SJSA1 (cell line): ENCODE measurements at places on chromosomes 2 and 18. TPM values are rescaled to one million over a fixed set of nuclear protein-coding genes. Genes with fewer than 3 reads are reported as not detected.

DNA sequence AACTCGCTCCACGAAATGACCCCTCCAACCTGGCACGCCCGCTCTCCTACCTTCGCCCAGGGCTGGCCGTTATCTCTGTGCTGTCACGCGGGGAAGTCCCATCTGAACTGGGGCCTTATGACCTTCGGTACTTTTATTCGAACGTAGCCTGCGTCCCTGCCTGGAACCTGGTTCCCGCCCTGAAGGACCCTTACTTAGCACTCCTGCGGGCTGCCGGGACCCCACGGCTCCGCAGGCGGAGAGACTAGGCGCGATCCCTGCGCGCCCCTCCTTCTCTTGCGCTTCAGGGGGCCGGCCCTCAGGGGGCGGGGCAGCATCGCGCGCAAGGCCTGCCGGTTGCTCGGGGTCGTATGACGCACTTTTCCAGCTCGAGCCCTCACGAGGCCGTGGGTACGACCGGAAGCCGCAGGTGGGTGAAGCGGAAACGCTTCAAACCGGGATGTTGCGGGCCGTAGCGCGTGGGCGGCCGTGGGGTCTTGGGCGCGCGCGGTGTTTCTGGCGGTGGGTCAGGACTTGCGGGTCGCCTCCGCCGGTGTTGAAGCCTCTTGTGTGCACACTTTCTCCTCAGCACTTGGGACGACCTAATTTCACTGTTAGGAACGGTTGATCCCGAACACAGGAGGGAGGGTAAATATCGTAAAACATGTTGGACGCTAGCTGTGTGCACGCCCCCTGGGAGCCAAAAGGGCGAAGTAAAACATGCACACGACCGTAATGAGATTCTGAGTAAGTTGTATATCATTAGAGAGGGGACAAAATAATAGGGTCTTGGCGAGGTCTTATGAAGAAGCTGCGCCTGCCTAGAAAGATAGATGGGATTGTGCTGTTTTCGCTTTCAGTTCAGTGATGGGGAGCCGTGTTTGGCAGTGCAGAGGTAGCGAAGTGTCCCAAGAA is at the start of the genes LIPT1 and TSGA10:
Gene LIPT1 (plus strand): TSS at position 325 of the 894 bp plus-strand sequence. CDS start 6,991 bp downstream, outside the sequence.
Gene TSGA10 (minus strand): TSS at position 300 of the 894 bp plus-strand sequence. CDS start 45,503 bp downstream, outside the sequence.
- peak; percentile 85 for DNase-seq

Gene MRO
- 0.03 TPM in 1 of 2 replicates, not detected in the other for total RNA-seq

DNA sequence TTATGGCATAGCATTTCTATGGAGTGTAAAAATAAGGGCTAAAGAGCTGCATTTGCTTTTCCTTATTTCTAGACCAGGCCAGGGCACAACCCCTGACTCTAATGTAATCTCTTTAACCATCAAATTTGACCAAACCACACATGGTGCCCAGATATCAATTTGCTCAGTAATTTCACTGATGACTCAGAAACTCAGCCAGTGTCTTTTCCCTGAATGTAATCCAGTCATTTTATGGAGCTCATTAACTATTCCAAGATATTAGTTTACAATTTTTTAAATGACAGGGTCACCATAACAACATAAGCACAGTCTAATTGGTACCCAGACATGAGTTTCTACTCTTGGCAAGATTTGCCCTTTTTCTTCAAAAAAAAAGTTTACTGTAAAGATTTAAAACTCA is 270.8 kb upstream of the AGAP1 start:
- DNase-seq, result no peak

DNA sequence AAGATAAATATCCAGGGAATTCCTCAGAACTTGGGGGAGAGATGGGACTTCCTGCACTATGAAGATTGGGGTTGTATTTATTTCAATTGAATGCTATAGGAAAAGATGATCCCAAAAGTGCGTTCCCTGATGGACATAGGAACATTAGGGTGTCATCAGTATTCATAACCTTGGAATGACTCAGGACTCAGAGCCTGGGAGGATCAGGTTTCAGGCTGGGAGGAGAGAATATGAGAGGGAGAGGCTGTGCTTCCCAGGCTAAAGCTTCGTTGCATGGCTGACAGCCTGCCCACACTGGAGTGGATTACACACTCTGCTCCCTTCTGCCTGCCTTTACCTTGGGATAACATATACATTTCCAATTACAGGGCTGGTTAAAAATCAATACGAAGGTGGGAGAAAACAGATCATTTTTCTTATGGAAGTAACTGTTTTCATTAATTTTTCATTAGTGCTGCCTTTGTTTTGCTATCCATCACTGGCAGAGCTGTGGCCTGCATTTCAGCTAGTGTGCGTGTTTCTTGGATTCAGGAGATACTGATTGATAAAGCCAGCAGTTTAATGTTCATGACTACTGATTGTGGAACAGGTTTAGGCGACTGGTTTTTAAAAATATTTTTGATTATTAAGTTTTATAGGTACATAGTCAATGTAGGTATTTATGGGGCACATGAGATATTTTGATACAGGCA is 118.7 kb downstream of the KCTD1 start:
- DNase-seq, result no peak

DNA sequence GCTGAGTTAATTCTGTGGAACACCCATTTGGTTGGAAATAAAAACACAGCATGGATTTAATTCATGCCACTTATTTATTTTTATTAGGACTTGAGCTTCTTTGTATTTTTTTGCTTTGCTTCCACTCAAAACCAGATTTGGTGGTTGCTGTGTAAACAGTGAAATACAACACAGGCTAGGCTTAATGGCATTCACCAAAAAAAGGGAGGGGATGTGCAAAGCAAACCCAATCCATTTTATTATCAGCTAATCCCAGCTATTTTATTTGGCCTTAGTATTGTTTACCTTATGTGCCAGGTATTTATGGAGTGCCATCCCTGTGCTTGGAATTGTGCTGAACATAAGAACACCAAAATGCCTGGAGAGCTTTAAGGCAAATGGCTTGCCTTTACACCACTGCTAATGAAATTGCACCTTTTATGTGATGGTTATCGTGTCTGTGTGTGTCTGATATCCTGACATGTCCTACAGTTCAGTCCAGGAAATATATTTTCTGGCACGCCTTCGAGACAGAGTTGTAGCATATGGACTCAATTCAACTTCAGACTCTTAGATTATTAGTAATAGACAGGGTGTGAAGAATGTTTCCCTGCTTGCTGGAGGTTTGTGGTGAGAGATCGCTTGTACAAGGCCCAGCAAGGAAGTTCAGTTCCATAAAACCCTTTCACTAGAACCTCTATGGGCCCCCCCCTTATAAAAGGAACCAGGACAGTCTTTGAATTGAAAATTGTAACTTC is 99.6 kb downstream of the PRPF40A start:
- DNase-seq, result no peak

GRCh38 chr18:6745504-6746031 is 16.1 kb downstream of the ARHGAP28 start:
- no peak for DNase-seq

Gene TPO
- not detected in 2 replicates for total RNA-seq

Gene UGT1A8
- not detected in 2 replicates for total RNA-seq

GRCh38 chr2:237575869-237576862 is 9.8 kb downstream of the PRLH start:
- DNase-seq, result no peak

Gene POTEC
- total RNA-seq, result not detected in 2 replicates

Gene ARID5A
- total RNA-seq, result 6.3 and 9.7 TPM in 2 replicates

DNA sequence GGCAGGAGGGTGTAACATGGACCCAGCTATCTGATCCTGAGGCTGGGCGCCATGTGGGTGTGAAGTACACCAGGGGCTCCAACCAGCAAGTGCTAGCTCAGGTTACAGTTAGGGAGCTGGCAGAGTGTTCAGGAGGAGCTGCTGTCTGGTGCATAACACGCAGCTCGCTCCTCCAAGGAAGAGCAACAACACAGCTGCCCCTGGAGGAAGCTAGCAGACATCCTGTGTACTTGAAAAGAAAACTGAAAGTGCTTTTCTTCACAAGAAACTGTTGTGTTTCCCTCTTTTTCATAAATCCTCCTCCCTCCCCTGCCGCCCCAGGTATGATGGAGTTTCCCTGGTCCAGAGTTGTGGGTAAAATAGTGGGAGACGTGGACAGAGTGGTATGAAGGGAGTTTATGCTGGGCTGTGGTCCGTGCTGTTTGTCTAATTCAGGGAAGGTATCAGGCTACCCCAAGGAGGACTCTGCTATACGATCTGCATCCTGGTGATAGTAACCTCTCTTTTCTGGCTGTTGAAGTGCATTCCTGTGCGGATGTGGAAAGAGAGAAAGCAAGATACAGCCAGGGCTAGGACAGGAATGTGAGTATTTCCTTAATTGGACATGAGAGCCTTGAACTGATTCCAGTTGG is 6.1 kb upstream of the LBH start:
- peak; percentile 61 for DNase-seq

DNA sequence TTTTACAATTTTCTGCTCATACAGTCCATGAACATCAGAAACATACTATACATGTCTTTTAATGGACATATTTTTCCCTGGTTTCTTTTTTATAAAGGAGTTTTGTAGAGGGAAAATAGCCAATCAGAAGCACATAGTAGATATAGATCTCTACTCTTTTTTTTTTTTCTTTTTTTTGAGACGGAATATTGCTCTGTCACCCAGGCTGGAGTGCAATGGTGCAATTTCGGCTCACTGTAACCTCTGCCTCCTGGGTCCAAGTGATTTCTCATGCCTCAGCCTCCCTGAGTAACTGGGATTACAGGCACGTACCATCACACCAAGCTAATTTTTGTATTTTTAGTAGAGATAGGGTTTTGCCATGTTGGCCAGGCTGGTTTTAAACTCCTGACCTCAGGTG is 83.2 kb upstream of the MGAT5 start:
- no peak for DNase-seq

- DNase-seq, result no peak
These were observed 174.8 kb downstream of the EN1 start for GRCh38 chr2:118672571-118673158.

DNA sequence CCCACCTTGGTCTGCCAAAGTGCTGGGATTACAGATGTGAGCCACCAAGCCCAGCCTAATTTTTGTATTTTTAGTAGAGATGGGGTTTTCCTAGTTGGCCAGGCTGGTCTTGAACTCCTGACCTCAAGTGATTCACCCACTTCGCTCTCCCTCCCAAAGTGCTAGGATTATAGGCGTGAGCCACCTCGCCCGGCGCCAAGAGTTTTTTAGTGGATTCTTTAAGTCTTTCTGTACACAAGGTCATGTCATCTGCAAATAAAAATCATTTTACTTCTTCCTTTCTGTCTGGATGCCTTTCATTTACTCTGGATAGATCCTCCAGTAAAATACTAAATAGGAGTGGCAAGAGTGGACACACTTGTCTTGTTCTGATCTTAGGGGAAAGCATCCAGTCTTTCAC is 61.7 kb downstream of the KCMF1 start:
- DNase-seq, result no peak

DNA sequence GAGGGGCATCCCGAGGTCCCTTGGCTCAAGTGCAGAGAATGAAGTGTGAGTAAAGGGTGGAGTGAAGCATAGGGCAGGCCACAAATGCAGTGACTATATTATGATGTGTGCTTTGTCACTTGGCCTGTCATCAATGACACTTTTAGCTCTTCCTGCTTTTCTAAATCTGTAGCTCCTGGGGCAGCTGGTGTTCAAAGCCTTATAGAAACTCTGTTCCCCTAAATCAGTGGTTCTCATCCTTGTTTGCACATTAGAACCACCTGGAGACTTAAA is 135.6 kb upstream of the LGALSL start:
- no peak for DNase-seq

GRCh38 chr2:227022608-227023007 is 141.4 kb downstream of the COL4A4 start:
- DNase-seq, result no peak

Gene SERPINB2
- 0.74 TPM in 1 of 2 replicates, not detected in the other for total RNA-seq

Gene DYSF
- total RNA-seq, result 12.1 and 17.2 TPM in 2 replicates

GRCh38 chr2:191244350-191244749 is 854 bp upstream of the MYO1B start:
- DNase-seq, result no peak

GRCh38 chr2:208386541-208386940 is 20.1 kb upstream of the PTH2R start:
- no peak for DNase-seq

DNA sequence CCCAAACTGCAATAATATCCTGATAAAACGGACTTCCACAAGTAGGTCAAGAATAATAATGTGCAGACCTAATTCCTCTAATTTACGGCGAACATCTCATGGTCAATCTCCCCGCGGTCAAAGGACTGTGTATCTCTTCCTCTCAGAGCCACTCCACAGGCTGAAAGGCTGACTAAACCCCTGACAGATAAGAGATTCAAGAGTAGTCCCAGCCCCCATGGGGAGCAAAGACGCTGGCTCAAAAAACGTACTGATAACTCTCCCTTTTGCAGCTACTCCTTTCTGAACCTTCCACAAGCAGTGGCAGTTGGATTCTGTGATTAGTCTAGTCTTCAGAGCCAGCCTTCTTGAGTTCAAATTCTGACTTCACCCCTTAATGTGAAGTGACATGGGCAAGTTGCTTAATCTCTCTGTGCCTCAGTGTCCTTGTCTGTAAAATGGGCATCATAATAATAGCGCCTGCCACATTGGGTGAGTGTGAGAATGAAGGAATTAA is 19.7 kb upstream of the IL18R1 start:
- no peak for DNase-seq

DNA sequence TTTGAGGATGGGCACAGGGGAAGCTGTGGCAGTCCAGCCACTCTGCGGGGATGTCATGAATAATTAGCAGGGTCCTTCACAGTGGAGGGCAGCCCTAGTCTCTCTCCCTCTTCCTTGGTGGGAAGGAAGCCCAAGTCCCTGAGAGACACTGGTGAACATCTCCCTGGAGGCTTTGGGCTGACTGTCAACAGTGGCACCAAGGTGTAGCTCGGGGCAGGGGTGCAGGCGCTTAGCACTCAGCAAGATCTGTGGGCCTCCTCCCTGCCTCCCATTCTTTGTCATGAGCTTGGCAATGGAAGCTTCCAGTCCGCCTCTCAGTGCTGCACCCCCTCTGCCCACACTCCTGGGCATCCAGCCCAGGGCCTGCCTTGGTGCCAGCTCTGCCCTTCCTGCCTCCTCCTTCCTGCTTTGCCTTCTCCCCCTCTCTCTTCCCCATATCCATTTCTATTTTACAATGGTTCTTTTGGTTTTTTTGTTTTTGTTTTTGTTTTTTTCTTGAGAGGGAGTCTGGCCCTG is 59.4 kb downstream of the STEAP3 start:
- no peak for DNase-seq

Gene DSC2
- total RNA-seq, result 1.3 and 1.6 TPM in 2 replicates

GRCh38 chr18:32714571-32715148 is 58.2 kb downstream of the KLHL14 start:
- DNase-seq, result no peak

Gene CD8B
- total RNA-seq, result not detected in 2 replicates

- DNase-seq, result peak; percentile 93
These were observed 134.8 kb upstream of the AGAP1 start for GRCh38 chr2:235358981-235359471.

GRCh38 chr2:130798472-130799218 is 38.1 kb upstream of the ARHGEF4 start:
- no peak for DNase-seq

DNA sequence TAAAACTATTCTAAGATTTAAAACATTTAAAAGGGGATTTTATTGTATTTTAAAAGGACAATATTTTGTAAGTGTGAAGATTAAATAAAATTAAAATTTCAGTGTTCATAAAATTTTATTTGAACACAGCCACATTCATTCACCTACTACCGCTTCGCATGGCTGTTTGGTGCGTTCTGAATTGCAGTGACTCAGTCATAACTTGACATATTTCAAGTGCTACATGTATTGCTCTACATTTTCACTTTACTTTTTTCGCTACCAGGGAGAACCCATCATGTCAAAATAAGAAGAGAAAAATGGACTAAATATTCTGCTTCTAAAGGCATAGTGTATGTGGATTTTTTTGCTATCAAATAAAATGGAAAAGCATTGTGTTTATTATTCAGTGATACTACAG is 8.7 kb downstream of the PTH2R start:
- no peak for DNase-seq

Gene HOXD13
- total RNA-seq, result 0.06 and 0.50 TPM in 2 replicates

GRCh38 chr2:172253190-172254052 is 150.7 kb upstream of the DLX2 start:
- DNase-seq, result peak; percentile 96

- DNase-seq, result no peak
These were observed 639.7 kb downstream of the TDRD15 start for GRCh38 chr2:21763501-21763900.
